ENCODE measurements at places on chromosomes 4 and X.

GRCh38 chrX:154046031-154046781 is 26.5 kb upstream of the IRAK1 start:
- no peak for DNase-seq

GRCh38 chr4:87152310-87153041 is 67.9 kb downstream of the KLHL8 start:
- no peak for DNase-seq

- DNase-seq: peak; percentile 75
Observed at GRCh38 chr4:184385705-184386141, 88.6 kb downstream of the IRF2 start.

- peak; percentile 89 for DNase-seq
Observed at GRCh38 chrX:129957241-129958082, 25.0 kb upstream of the BCORL1 start.

DNA sequence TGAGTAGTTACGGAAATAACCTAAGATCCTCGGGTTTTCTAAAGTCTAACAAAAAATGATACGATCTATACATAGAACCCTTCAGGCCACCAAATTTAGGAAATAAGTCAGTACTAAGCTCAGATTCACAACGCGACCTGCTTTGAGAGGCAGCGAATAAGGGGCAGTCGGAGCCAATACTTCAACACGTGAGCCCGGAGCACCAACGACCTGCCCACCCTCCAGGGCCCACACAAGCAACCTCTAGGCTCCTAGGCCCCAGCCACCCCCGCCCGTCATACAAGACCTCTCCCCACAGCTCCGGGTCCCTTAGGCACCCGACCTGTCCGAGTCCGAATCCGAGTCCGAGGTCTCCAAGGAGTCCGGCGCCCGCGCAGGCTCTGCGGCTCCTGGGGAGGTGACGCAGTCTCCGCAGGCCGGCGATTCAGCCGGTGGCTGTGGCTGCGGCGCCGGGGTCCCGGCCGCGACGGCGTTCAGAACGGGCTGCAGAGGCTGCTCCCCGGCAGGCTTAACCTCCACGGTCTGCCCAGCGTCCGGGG is 580 bp downstream of the NAF1 start:
- DNase-seq: peak; percentile 63

- DNase-seq: no peak
Observed at GRCh38 chr4:158080354-158080753, 92.5 kb downstream of the GASK1B start.

GRCh38 chr4:76296286-76296820 is 10.2 kb upstream of the STBD1 start:
- DNase-seq: no peak
